Esophagus muscularis mucosa (tissue), 4 donors: ENCODE measurements at places on chromosomes 4 and X.

DNA sequence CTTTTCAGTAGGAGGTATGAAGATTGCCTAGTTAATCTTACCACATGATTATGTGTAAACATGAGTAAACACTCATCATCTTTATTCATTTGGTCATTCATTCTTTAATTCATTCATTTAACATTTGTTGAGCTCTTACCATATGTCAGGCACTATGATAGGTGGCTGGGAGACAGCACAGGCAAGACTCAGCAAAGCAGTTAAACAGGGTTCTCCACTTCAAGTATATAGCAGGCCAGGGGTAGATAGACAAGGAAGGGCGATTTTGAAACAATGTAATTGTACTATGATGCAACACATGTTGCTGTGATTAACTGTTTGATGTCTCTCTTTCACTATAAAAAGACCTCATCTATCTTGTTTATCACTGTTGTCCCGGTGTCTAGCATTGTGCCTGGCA lies 84.3 kb upstream of the GPR101 start:
- DNase-seq, result no peak

- DNase-seq, result no peak
Measured at GRCh38 chr4:74670583-74670982, 123.7 kb downstream of the BTC start.

DNA sequence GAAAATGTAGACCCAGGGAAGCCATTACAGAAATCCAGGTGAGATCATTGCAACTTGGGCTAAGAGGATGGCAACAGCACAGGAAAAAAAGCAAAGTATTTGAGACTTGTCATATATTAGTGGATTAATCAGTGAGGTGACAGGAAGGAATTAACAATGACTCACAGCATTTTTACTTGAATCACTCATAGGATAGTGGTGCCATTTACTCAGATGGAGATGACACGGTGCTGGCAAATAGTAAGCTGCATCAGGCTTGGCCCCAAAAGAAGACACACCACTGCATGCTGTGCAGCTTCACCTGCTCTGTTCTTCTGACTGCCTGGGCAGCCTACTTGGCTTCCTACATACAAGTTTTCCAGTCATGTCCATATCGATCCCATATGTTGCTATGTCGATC lies 144.8 kb downstream of the FRYL start:
- DNase-seq, result no peak

DNA sequence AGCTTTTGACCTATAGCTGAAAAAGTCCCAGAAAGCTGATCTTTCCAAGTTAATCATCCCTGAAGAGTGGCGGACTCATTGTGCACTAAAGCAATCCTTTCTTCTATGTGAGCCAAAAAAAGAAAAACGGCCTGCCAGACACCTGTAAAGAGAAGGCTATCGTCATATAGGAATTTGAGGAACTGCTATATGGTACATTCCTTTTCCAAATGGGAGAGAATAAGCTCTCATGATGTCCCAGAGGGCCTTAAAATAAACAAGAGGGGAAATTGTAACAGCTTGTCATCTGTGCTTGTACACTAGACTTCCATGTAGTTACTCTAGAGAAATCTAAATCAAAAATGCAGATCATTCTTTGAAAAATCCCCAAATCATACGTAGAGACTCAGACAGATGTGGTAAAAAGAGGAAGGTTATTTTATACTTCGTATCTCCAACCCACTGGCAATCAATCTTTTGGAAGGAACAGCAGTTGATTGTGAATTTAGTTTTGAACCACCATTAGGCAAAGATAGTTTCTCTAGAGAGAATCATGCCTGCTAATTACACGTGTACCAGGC lies 26.1 kb downstream of the GPR174 start:
- no peak for DNase-seq

GRCh38 chr4:19187691-19188090 lies 1064.0 kb upstream of the SLIT2 start:
- DNase-seq, result no peak

DNA sequence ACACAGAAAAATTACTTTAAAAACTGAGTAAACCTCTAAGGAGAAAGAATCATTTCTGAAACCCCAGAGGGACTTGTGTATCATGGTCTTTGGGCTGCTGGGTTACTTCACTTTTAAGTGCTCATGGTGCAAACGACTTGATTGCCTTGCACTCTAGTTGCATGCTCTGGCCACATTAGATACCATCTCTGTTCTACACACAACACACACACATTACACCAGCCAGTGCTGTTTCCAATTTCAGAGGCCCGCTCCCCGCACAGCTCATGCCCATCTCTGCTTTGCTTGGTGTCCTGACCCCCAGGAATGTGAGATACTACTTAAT lies 2.1 kb downstream of the PPP3CA start:
- no peak for DNase-seq

- DNase-seq, result no peak
Measured at GRCh38 chr4:89164400-89164799, 53.1 kb downstream of the TIGD2 start.

DNA sequence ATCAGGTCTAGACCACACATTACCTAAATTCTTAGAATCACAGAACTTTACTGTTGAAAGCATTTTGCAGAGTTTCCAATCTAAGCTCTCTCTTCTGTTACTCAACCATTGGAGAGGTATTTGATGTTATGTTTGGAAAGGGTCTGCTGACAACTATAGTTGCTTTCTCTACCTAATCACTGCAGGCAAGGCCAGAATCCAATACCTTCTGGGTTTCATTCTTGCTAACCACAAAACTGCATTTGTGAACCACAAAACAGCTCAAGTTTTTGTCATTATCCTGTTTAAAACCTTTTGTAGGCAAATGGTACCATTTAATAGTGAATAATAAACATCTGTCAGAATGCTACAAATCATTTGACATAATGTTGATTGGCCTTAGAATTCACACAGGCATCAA lies 380.1 kb downstream of the GASK1B start:
- no peak for DNase-seq

GRCh38 chr4:84568496-84568895 lies 14.4 kb upstream of the CDS1 start:
- DNase-seq, result no peak

DNA sequence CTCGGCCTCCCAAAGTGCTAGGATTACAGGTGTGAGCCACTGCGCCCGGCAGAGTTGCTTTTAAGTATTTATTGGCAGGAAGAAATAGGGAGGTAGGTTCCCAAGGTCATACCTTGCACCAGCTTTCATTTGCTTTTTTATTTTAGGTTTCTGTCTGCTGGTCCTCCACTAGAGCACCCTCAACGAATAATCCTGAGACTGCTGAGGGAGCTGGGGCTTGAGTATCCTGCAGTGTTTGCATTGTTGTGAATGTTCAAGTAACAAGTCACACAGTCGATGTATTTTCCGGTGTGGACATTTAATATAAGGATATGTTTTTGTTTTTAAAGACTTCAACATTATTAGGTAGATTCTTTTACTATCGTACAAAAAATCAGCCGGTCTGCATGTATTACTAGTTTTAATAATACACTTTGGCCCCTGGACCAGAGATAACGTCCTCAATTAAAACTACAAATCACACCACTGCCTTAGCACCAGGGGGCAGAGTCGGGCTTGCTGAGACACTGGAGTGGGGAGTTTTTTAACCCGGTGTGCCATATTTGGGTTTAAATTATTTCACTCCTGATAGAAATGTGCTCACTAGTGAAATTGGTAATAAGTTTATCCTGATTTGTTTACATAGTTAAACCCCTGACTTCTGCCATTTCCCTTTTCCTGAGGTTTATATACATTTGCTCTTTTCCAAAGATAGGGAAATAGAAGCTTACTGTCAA lies 11.6 kb downstream of the SMIM20 start:
- no peak for DNase-seq

DNA sequence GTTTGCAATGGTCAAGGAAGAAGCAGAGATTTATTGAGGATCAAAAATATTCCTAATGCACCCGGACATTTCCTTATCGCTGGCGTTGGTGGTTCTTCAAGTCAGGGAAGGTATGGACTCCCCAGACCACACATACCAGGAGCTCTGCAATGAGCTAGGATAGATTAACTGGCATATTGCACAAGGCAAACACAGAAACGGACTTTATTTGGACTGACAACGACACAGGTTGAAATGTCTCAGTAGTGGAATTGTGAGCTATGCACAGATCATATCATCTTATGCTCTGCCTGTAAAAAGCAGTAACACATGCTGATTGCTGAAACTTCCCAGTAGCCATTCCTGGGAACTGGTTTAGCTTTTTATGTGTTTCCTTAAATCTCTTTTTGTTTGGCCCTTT lies 1.7 kb downstream of the TSPAN7 start:
- no peak for DNase-seq

GRCh38 chrX:65241059-65241721 lies 264.9 kb upstream of the ZC4H2 start:
- no peak for DNase-seq

GRCh38 chr4:176054942-176055341 lies 10.7 kb upstream of the WDR17 start:
- DNase-seq, result no peak

- no peak for DNase-seq
Measured at GRCh38 chr4:82247629-82248028, 126.2 kb downstream of the HNRNPD start.

DNA sequence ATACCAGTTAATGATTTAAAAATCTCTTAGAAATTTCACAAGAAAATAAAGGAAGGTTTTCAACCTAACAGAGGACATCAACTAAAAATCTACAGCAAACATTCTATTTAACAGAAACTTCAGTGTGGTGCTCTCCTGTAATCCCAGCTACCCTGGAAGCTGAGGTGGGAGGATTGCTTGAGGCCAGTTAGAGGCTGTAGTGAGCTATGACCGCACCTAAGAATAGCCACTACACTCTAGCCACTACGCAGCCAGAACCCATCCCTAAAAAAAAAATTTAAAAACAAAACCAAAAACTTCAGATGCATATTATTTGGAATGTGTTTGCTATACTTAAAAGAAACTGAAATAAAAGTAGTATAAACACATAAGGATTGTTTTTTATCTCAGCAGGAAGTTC lies 7.2 kb upstream of the FHIP1A start:
- DNase-seq, result no peak

- DNase-seq, result no peak
Measured at GRCh38 chrX:107834275-107835201, 8.9 kb downstream of the MID2 start.

- DNase-seq, result peak; percentile 47
Measured at GRCh38 chr4:153275380-153276276, 68.9 kb upstream of the MND1 start.

GRCh38 chrX:130654409-130654950 lies 248.5 kb downstream of the ENOX2 start:
- no peak for DNase-seq

- DNase-seq, result no peak
Measured at GRCh38 chrX:17689971-17690409, 47.3 kb upstream of the SCML1 start.

DNA sequence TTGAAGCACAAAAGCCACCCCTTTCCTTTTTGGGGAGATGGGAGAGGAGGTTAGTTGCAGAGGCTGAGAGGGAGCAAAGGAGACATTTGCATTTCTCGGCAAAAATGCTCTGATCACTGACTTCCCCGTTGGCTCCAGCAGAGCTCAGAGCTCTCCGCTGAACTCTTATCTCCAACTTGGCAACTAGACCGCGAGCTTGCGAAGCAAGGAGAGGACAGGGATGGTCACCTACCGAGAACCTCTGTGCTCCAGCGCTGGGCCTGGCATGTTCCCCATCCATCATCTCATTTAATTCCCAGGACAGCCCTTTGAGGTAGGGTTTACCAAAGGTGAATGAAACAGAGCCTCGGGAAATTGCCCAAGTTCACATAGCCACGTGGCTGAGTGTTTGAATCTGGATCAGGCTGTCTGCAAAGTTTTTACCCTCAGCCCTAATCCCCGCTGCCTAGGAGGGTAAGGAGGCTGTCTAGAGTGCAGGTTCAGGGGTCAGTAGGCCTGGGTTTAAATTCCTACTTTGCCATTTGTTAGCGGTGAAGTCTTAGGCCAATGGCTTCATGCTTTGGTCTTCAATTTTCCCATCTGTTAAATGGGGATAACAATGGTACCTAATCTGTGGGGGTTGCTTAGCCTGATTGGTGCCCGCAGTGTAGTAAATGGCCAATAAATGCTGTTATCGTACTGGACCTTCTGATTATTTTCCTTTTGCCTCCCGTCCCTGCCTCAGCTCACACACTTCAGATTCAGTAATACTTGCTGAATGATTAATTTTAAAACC lies 3.8 kb upstream of the CITED1 start:
- no peak for DNase-seq

DNA sequence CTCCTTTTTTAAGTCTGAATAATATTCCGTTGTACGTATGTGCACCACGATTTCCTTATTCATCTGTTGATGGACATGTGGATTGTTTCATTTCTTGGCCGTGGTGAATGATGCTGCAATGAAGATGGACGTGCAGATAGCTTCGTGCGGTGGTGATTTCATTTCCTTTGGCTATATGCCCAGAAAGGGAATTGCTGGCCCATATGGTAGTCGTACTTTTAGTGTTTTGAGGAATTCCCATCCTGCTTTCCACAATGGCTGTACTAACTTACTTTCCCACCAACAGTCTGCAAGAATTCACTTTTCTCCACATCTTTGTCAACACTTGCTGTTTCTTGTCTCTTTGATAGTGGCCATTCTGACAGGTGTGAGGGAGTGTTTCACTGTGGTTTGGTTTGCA lies 12.8 kb downstream of the ZFP42 start:
- DNase-seq, result no peak

GRCh38 chrX:56563231-56564161 lies at the start of gene UBQLN2:
UBQLN2 (plus strand) TSS chrX:56563627; CDS start chrX:56563874, 247 bp downstream.
- DNase-seq, result no peak
